ENCODE measurements at places on chromosomes 3 and 15. TPM values are rescaled to one million over a fixed set of nuclear protein-coding genes. Genes with fewer than 3 reads are reported as not detected.

DNA sequence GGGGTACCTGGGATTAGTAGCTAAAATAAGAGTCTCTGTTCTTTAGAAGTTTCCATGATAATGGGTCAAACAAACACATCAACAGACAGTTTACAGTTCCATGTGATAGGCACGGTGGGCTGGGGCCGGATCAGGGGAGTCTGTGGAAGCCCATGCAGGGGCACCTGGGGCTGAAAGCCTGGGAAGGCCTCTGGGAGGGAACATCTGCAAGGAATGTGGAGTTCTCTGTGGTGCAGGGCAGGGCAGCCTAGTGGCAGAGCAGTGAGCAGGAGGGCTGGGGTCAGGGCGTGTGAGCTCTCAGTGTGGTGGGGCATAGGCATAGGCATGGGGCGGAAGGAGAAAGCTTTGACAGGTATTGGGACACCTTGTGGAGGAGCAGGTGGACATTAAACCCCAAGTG lies 207.7 kb upstream of the TRIM42 start:
- no peaks in the 10 kb centered on the region for H3K27me3 ChIP-seq
- H3K4me1 ChIP-seq, result peaks cover 3% of the 10 kb centered on the region
- DNase-seq, result no peak
- H3K27ac ChIP-seq, result no peak overlapping the region
- H3K4me3 ChIP-seq, result no peak overlapping the region

GRCh38 chr15:90871716-90872485 lies 3.5 kb downstream of the FURIN start:
- H3K4me1 ChIP-seq, result peaks cover 61% of the 10 kb centered on the region
- H3K4me3 ChIP-seq, result peak overlapping the region; percentile 81
- peaks cover 19% of the 10 kb centered on the region for H3K36me3 ChIP-seq
- H3K27ac ChIP-seq, result peak overlapping the region; percentile 98
- DNase-seq, result no peak

DNA sequence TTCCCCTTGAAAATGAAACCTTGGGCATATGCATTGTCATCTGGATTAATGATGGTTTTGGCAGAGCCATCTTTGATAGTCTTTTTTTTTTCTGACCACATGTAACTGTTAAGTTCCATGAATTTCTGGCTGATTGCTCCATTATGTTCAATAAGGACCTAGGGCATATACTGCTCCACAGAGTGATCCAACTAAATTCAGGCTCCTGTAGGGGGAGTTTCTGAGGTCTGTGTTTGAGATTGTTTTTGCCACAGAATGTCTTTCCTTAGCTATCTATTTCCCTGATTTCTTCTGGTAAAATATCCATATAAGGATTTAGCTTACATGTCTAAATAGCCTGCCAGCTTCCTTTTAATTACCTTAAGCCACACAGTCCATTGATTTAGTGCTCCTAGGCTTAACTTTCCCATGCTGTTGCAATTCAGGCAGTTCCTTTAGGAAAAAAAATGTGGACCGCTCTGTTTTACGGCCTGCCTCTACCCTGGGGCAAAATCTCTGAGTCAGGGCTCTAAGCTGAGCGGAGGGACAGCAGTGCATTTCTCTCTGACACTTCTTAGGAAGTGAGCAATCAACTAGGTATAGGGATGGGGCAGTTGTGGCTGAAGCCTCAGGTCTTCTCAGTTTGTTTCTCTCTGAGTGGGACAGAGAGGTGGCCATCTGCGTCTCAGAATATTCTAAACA lies 796.2 kb downstream of the NR2F2 start:
- no peak for DNase-seq
- no peak overlapping the region for H3K4me3 ChIP-seq
- no peaks in the 10 kb centered on the region for H3K4me1 ChIP-seq

GRCh38 chr3:58638591-58638990 lies 28.0 kb downstream of the FAM3D start:
- DNase-seq, result no peak
- H3K27me3 ChIP-seq, result peaks cover 6% of the 10 kb centered on the region
- peaks cover 6% of the 10 kb centered on the region for H3K4me1 ChIP-seq
- no peaks in the 10 kb centered on the region for H3K36me3 ChIP-seq

DNA sequence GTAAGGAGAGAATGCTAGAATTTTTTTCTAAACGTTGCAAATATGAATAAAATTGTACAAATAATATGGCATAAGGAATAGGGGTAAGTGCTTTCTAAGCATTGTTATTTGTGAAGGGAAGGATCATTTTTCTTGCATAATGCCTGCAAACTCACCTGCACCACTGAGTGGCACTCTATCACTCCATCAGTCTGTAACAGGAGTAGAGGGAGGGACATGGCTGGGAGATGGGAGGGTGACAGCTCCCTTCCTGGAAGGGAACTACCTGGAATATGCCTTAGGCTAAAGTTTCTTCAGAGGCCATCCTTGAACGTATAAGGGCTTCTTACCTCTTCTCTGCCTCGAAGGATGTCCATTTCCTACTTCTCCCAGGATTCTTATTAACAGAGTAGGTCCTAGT lies 3.0 kb downstream of the NAALADL2 start:
- DNase-seq, result no peak
- H3K27me3 ChIP-seq, result no peaks in the 10 kb centered on the region
- H3K27ac ChIP-seq, result no peak overlapping the region
- H3K4me1 ChIP-seq, result no peaks in the 10 kb centered on the region
- H3K36me3 ChIP-seq, result no peaks in the 10 kb centered on the region

GRCh38 chr3:159770998-159771397 lies 217.6 kb upstream of the IL12A start:
- no peaks in the 10 kb centered on the region for H3K27me3 ChIP-seq
- H3K27ac ChIP-seq, result no peak overlapping the region
- DNase-seq, result no peak
- peaks cover 19% of the 10 kb centered on the region for H3K4me1 ChIP-seq
- no peaks in the 10 kb centered on the region for H3K36me3 ChIP-seq

The IL5RA gene
- 5.6 TPM for total RNA-seq

The PLXND1 gene
- total RNA-seq, result 233 TPM

The IFRD2 gene
- 66.9 TPM for total RNA-seq

The IDH3A gene
- total RNA-seq, result 78.3 TPM

The XCR1 gene
- 0.32 TPM for total RNA-seq

The PCOLCE2 gene
- total RNA-seq, result 41.0 TPM

The C3orf85 gene
- not detected for total RNA-seq

The NR1I2 gene
- 0.21 TPM for total RNA-seq

The HTR3E gene
- total RNA-seq, result not detected

The FURIN gene
- total RNA-seq, result 86.5 TPM

The CCR3 gene
- not detected for total RNA-seq
